ENCODE measurements at places on chromosomes 3 and 15.

- no peak for DNase-seq
- no peaks in the 10 kb centered on the region for H3K4me1 ChIP-seq
- H3K36me3 ChIP-seq: peaks cover 13% of the 10 kb centered on the region
- H3K27me3 ChIP-seq: no peaks in the 10 kb centered on the region
- H3K4me3 ChIP-seq: no peak overlapping the region
Measured at GRCh38 chr15:22973286-22973685, 6.9 kb downstream of the CYFIP1 start.

DNA sequence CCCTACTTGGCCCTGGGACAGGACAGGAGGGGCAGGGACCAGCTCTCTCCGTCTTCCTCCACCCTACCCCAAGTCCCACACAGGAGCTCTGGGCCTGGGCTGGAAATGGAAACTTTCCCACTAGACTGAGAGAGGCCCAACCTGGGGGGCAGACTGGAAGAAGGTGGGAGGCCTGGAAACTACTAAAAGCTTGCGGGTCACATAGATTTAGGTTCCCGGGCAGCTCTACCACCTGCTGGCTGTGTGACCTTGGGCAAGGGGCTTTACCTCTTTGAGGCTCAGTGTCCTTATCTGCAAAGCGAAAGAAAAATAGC, 49.9 kb upstream of the CCDC174 start:
- H3K4me3 ChIP-seq: no peak overlapping the region
- H3K27me3 ChIP-seq: peaks cover 64% of the 10 kb centered on the region
- DNase-seq: peak; percentile 78
- no peak overlapping the region for H3K27ac ChIP-seq

- H3K4me1 ChIP-seq: no peaks in the 10 kb centered on the region
- H3K36me3 ChIP-seq: no peaks in the 10 kb centered on the region
- H3K27ac ChIP-seq: no peak overlapping the region
- DNase-seq: peak; percentile 85
Measured at GRCh38 chr15:74988007-74988800, 7.2 kb upstream of the SCAMP5 start.

- H3K4me3 ChIP-seq: no peak overlapping the region
- H3K27ac ChIP-seq: no peak overlapping the region
- H3K36me3 ChIP-seq: no peaks in the 10 kb centered on the region
- no peaks in the 10 kb centered on the region for H3K27me3 ChIP-seq
- DNase-seq: no peak
Measured at GRCh38 chr3:106371221-106371970, 502.6 kb upstream of the CBLB start.

- no peak overlapping the region for H3K4me3 ChIP-seq
- DNase-seq: no peak
- no peak overlapping the region for H3K27ac ChIP-seq
Measured at GRCh38 chr3:144771381-144771870, 799.8 kb downstream of the DIPK2A start.

DNA sequence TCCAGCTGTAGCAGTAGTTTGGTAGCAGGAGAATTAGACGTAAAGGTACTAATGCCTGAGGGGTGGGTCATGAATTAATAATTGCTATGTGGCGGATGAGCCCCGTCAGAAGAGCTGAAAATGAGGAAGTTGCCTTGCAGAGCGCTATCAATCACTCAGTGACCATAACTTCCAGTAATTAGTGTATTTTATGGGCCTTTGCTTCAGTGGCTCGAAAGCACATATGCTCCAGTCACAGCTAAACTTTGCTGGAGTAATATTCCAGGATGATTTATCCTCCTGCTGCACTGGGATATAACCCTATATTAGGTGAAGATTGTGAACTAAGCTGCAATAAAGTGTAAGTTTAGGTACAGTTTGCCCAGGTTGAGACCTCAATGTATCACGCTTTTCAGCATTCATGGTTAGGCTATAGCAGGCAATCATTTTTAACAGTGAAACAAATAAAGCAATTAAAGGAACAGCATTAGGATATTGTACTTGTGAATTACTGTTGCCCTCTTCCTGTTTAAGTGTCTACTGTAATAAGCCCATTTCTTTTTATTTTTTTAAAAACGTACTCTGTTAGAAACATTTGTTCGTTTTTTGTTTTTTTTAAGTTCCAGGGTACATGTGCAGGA, 104.6 kb upstream of the SKOR1 start:
- H3K27ac ChIP-seq: no peak overlapping the region
- H3K4me3 ChIP-seq: no peak overlapping the region
- H3K36me3 ChIP-seq: no peaks in the 10 kb centered on the region
- H3K27me3 ChIP-seq: no peaks in the 10 kb centered on the region
- no peak for DNase-seq

GRCh38 chr3:4061195-4061594, 242.0 kb upstream of the SETMAR start:
- no peak overlapping the region for H3K4me3 ChIP-seq
- no peak for DNase-seq
- H3K4me1 ChIP-seq: peaks cover 7% of the 10 kb centered on the region
- H3K36me3 ChIP-seq: no peaks in the 10 kb centered on the region

DNA sequence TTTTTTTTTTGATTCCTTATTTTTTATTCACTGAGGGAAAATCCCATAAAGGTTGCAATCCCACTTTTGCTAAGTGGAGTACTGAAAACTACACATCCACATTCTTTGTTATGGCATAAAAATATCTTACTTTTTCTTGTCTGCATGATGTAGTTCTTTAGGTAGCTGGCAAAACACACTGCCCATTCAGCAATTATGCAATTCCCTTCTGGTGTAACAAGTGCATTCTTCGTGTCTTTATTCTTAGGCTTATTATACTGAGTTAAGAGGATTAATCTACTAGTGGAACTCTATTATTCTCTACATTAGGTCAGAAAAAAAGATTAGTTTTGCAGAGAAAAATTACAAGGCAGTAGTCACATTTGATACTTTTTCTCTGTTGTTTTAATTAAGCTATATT, 403.8 kb upstream of the GBE1 start:
- no peaks in the 10 kb centered on the region for H3K4me1 ChIP-seq
- H3K27ac ChIP-seq: no peak overlapping the region
- H3K27me3 ChIP-seq: no peaks in the 10 kb centered on the region
- H3K4me3 ChIP-seq: no peak overlapping the region
- H3K36me3 ChIP-seq: no peaks in the 10 kb centered on the region
- DNase-seq: no peak

- H3K36me3 ChIP-seq: no peaks in the 10 kb centered on the region
- peak; percentile 69 for DNase-seq
- no peak overlapping the region for H3K27ac ChIP-seq
- peaks cover 11% of the 10 kb centered on the region for H3K4me1 ChIP-seq
Measured at GRCh38 chr3:194305356-194306108, 45.6 kb downstream of the CPN2 start.

- H3K27me3 ChIP-seq: no peaks in the 10 kb centered on the region
- H3K4me1 ChIP-seq: no peaks in the 10 kb centered on the region
- H3K36me3 ChIP-seq: no peaks in the 10 kb centered on the region
- no peak for DNase-seq
- peak overlapping the region; percentile 21 for H3K4me3 ChIP-seq
Measured at GRCh38 chr3:4501437-4501836, 8.3 kb downstream of the ITPR1 start.

DNA sequence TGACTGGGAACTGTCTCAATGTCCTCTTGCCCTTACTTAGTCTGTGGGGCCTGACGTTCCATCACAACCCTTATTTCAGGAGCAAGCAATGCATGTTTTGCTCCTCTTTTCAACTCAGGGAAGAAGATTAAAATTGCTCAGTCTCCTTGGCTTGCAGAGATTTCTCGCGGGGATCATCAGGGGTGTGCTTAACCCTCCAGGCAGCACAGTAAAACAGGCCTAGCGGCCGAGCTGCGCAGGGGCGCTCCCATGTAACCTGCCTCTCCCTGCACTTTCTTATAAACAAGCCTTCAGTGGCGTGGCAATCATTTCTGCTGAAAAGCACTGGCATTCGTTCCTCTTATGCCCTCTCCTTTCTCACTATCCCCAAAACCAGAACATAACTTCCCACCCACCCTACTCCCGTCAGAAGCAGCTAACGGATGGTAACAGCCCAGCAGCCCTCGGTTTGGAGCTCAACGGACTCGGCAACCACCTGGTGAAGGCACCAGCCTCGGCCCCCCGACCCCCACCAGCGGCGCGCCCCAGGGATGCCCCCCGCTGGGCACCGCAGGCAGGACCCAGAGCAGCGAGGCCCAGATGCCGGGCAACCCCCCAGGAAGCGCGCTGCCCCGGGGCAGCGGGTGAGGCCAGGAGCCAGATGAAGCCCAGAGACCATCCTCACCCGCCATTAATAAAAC, 1.1 kb downstream of the MCF2L2 start:
- H3K4me1 ChIP-seq: peaks cover 9% of the 10 kb centered on the region
- H3K27ac ChIP-seq: no peak overlapping the region
- peak overlapping the region; percentile 94 for H3K4me3 ChIP-seq
- H3K27me3 ChIP-seq: no peaks in the 10 kb centered on the region
- DNase-seq: peak; percentile 72

DNA sequence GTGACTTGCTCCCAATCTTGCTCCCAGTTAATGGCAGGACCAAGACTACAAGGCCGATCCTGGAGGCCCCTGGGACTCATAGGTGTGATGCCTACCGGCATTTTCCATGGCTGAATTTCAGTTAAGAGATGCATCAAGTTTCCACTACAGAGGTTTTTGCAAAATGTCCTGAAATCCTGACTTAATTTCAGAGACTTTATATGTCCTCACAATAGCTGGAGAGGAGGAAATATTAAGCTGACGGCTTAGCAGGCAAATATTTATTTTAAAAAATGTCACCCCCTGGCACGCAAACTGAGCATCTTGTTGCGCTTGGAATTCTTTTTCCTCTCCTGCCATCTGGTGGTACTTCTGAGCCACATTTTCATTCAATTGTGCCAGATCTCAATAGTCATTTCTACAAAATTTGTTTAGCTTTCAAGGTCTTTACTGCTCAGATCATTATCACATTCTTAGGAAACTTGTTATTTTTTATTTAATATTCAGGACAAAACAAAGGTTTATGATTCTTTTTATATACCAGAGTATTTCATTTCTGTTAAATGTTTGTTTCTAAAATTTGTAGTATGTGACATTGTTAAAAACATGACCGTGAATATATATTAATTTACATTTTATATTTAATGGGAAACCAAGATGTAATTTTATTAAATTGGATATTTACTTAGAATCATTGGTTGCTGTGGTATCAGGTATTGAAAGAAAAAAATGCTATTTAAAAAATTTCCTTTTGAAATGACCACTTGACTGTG, 189.2 kb upstream of the THRB start:
- no peak for DNase-seq
- no peak overlapping the region for H3K27ac ChIP-seq
- no peak overlapping the region for H3K4me3 ChIP-seq
- peaks cover 7% of the 10 kb centered on the region for H3K4me1 ChIP-seq

- no peaks in the 10 kb centered on the region for H3K36me3 ChIP-seq
- H3K4me1 ChIP-seq: no peaks in the 10 kb centered on the region
- H3K27ac ChIP-seq: no peak overlapping the region
- H3K27me3 ChIP-seq: no peaks in the 10 kb centered on the region
- DNase-seq: no peak
- H3K4me3 ChIP-seq: no peak overlapping the region
Measured at GRCh38 chr3:39346785-39347585, 17.5 kb downstream of the CCR8 start.

GRCh38 chr3:73009750-73010149, 13.1 kb downstream of the PPP4R2 start:
- H3K27ac ChIP-seq: no peak overlapping the region
- H3K4me1 ChIP-seq: no peaks in the 10 kb centered on the region
- no peaks in the 10 kb centered on the region for H3K27me3 ChIP-seq
- H3K4me3 ChIP-seq: no peak overlapping the region
- DNase-seq: no peak
- H3K36me3 ChIP-seq: peaks cover 62% of the 10 kb centered on the region

- H3K27me3 ChIP-seq: no peaks in the 10 kb centered on the region
- no peaks in the 10 kb centered on the region for H3K4me1 ChIP-seq
- peak; percentile 35 for DNase-seq
- H3K36me3 ChIP-seq: no peaks in the 10 kb centered on the region
Measured at GRCh38 chr3:124699686-124700396, 30.4 kb upstream of the UMPS start.
